ENCODE measurements at places on chromosomes 3 and 15.

DNA sequence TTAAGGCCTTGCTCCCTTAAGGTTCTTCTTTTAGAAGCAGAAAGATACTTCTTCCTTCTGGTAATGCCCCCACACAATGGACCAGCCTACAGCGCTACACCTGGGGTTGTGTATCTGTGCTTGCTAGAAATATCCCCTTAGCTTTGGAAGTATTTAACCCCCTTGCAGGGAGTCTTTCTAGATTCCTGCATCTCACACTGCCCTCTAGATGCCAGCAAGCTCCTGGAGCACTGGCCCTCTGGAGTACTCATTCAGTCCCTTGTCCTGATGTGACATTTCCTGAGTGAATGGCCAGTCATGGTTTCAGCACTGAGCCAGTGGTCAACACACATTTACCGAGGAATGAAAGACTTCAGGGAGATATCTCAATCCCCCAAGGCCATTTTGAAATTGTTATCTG is 30.4 kb upstream of the RBP2 start:
- H3K27ac ChIP-seq = no peak overlapping the region
- no peak for DNase-seq
- H3K4me1 ChIP-seq = no peaks in the 10 kb centered on the region
- no peak overlapping the region for H3K4me3 ChIP-seq
- no peaks in the 10 kb centered on the region for H3K27me3 ChIP-seq

- peaks cover 5% of the 10 kb centered on the region for H3K4me1 ChIP-seq
- no peak overlapping the region for H3K4me3 ChIP-seq
Measured at GRCh38 chr3:167066977-167067786, 312.9 kb downstream of the ZBBX start.

- DNase-seq = no peak
- H3K4me1 ChIP-seq = no peaks in the 10 kb centered on the region
- H3K27ac ChIP-seq = no peak overlapping the region
- H3K4me3 ChIP-seq = no peak overlapping the region
- no peaks in the 10 kb centered on the region for H3K36me3 ChIP-seq
Measured at GRCh38 chr3:176631165-176631564, 566.1 kb downstream of the TBL1XR1 start.

DNA sequence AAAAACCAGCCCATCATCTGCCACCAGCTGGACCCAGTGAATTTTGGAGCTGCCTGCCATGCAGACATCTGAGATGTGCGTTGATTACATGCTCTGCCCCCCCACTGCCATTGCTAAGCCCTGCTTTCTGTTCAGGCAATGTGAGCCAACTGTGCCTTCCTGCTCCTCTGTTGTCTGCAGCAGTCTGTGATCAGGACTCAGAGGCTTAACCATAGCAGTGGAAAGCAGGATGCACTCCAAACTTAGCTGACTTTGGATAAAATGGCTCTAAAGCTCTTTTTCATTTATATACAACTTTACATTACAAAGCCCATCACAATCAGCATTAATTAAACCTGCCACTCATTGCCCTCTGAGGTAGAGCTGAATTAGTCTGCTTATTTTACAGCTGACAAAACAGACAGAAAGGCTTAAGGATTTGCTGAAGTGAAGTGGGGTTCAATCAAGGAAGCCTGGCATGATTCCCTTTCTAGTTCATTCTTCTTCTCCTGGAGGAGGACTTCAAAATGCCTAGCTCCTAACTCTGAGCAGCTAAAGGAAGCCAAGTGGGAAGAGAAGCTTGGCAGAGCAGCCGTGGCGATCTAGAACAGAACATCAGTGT is 15.7 kb upstream of the RPS27L start:
- no peak overlapping the region for H3K4me3 ChIP-seq
- no peak for DNase-seq
- H3K4me1 ChIP-seq = no peaks in the 10 kb centered on the region
- H3K27me3 ChIP-seq = no peaks in the 10 kb centered on the region
- no peaks in the 10 kb centered on the region for H3K36me3 ChIP-seq

DNA sequence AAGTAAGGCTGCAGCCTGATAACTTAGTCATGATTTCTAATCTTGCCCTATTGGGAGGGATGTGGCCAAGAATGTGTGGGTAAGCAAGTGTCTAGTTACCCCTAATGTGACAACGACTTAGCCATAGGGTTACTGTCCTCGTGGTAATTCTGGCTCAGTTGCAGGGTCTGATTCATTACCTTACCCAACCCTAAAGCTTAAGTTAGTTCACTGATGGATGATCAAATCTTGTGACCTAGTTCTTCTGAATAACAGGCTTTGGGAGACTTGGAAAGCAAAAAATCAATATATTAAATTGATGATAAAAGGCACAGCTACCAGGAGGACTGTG is 1.6 kb upstream of the INTS14 start:
- no peaks in the 10 kb centered on the region for H3K27me3 ChIP-seq
- DNase-seq = no peak
- H3K36me3 ChIP-seq = no peaks in the 10 kb centered on the region
- H3K27ac ChIP-seq = no peak overlapping the region

DNA sequence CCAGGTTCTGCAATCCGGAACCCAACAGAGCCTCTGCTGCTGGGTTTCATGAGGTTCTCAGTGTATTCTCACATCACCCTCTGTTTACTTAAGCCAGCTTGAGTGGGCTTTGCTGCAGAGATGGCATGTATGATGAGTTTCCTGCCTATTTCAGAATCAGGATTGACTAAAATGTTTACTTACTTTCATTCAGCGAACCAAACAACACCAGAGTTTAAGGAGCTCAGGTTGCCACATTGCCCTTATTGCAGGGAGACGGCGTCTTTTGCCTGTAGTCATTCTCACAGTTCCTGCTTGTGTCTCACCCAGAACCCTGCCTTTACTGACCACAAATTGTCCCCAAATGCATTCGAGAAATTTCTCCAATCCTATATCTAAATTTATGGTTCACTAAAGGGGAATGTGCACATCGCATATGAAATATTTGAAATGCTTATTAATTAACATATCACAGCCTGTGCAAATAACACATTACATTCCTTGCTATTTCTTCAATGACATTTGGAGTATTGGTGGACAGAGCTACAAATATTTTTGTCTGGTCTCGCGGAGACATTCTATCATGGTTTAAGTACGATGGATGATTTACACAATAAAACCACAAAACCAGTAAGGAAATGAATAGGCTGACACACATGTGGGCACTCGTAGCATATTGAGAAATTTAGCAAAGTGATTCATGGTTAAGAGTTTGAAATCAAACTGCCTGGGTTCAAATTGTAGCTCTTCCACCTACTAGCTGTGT is 377.2 kb upstream of the CFAP20DC start:
- no peak overlapping the region for H3K4me3 ChIP-seq
- H3K4me1 ChIP-seq = no peaks in the 10 kb centered on the region
- H3K27ac ChIP-seq = no peak overlapping the region
- no peak for DNase-seq

GRCh38 chr3:87553058-87553457 is 276.7 kb upstream of the POU1F1 start:
- no peaks in the 10 kb centered on the region for H3K27me3 ChIP-seq
- no peak overlapping the region for H3K27ac ChIP-seq

- no peak for DNase-seq
- H3K4me1 ChIP-seq = peaks cover 18% of the 10 kb centered on the region
- no peaks in the 10 kb centered on the region for H3K36me3 ChIP-seq
- H3K4me3 ChIP-seq = no peak overlapping the region
Measured at GRCh38 chr3:71208211-71209095, 375.1 kb downstream of the FOXP1 start.

DNA sequence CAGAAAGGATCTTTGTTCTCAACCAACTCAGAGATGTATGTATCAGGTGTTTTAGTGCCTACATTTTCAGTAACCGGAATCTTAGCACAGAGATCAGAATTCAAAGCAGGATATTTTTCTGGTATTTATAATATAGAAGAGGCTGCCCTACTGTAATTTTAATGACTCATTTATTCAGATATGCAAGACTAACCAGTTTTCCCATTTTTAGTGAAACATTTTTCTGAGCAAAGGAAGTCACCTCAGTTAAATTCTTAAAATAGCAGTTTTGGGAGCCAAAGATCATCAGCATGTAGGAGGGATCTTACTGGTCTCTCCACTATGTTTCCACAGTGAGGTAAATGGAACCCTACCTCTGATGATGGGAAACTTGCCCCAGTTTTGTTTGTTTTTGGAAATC is 42.0 kb downstream of the SRP14 start:
- H3K36me3 ChIP-seq = no peaks in the 10 kb centered on the region
- DNase-seq = no peak
- no peak overlapping the region for H3K4me3 ChIP-seq
- peaks cover 4% of the 10 kb centered on the region for H3K4me1 ChIP-seq

DNA sequence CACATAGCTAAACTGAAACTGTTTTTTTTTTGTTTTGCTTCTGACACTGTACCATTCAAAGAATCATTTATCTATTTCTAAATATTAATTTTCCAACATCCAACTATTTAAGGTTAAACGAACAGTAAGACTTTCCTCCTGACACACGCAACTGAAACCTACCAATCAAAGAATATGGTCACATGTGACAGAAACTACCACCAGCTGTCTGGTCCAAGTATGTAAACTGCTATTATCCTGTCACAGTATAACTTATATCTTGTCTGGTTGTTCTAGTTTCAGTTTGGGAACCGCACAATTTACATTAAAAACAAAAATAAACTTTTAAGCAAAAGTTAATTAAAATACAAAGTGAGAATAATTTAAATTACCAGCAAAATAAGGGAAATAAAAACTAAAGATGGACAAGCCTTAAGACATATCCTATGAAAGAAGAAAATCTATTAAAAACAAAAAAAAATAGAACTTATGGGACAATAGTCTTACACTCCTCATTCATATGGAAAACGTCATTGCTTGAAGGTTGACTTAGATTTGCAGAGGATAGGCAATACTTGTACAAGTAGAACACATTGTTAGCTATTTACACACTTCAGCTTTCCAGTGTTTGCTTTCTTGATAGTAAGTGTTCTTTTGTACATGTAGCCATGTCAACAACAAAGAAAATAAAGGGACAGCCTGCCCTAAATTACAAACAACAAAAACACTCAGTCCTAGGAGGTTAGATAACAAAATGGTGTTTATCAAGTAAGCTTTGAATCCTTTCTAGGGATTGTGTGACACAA is 26.8 kb upstream of the CHRM5 start:
- H3K36me3 ChIP-seq = no peaks in the 10 kb centered on the region
- no peak overlapping the region for H3K4me3 ChIP-seq
- no peaks in the 10 kb centered on the region for H3K27me3 ChIP-seq
- no peak overlapping the region for H3K27ac ChIP-seq
- no peak for DNase-seq

DNA sequence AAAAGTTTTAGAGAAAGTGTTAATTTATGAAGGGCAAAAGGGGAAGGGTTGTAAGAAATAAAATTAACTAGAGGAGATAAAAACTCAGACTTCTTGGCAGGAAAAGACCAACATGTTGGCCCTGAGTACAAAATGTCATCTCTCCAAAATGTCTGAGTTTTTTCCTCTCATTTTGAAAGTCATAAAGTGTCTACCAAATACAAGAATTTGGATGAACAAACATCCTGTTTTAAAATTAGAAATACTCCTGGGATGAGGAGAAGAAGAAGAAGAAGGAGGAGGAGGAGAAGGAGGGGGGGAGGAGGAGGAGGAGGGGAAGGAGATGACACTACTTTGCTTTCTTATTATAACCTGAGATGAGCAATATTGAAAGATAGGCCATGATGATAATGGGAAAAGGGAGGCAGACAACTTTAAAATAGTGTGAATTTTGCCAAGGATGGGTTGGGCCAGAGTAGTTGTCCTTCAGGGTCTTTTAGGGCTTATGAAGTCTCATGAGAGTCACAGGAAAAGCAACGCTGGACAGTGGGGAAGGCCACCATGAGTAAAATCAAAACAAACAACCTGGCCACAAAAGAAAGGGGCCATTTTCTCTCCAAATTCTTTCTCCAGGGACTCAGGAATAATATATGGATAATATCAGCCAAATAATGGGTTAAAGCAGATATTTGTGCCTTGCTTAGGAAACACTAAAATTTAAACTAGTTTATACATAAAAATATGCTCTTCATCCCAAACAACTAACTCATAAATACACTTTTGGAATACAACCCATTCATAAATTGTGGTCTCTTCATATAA is 632.9 kb downstream of the EPHA3 start:
- no peak overlapping the region for H3K4me3 ChIP-seq
- H3K4me1 ChIP-seq = no peaks in the 10 kb centered on the region
- no peak overlapping the region for H3K27ac ChIP-seq
- no peaks in the 10 kb centered on the region for H3K27me3 ChIP-seq
- H3K36me3 ChIP-seq = no peaks in the 10 kb centered on the region

GRCh38 chr15:60960517-60960916 is 268.6 kb downstream of the RORA start:
- H3K4me1 ChIP-seq = no peaks in the 10 kb centered on the region
- H3K27me3 ChIP-seq = no peaks in the 10 kb centered on the region
- no peak for DNase-seq
- H3K27ac ChIP-seq = no peak overlapping the region
- no peak overlapping the region for H3K4me3 ChIP-seq

DNA sequence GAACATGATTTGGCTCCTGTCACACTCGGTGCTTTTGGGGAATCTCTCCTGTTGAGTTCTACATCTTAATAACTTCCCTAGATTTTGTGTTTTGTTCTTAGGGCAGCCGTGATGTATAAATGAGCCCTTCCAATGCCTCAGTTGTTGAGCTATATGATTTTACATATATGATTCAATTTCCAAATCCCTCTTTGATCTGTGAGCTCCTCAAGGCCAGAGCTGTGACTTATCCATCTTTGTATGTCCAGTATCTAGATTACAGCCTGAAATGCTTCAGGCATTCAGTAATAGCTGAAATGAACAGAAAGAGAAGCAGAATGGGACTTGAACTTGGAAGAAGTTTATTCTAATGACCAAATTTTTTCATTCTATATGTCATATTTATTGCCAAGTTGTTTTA is 26.6 kb downstream of the CGGBP1 start:
- DNase-seq = no peak
- H3K36me3 ChIP-seq = no peaks in the 10 kb centered on the region
- no peaks in the 10 kb centered on the region for H3K27me3 ChIP-seq

DNA sequence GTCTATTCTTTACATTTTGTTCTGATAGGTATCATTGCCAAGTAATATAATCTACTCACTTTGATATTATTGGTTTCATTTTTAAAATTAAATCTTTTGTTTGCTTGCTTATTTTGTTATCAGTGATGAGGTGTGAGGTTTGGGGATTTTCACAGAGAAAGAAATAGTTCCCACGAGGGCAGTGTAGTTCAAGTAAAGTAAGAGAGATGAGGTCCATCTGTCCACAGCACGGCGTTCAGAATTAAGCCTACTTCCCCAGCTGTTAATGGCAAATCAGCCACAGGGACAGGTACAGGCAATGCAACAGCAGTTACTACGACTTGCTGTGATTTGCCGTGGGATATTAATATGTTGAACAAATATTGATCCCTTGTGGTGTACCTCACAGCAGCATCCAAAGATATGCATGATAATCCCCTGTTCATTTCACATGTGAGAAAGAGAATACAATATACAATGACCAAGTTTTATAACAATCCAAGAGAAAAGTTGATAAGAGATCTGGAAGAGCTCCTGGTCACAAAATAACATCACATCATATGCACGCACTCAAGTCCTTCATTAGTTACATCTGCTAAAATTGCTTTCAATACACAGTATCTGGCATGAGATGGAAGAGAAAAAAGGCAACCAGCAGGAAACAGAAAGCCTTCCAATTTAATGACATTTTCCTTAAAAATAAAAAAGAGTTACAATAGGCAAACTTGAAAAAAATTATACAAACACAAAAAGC is 131.6 kb downstream of the TUSC7 start:
- no peaks in the 10 kb centered on the region for H3K4me1 ChIP-seq
- H3K27me3 ChIP-seq = no peaks in the 10 kb centered on the region

GRCh38 chr3:84442533-84442932 is 516.3 kb upstream of the CADM2 start:
- no peak overlapping the region for H3K27ac ChIP-seq
- H3K4me3 ChIP-seq = no peak overlapping the region
- no peaks in the 10 kb centered on the region for H3K27me3 ChIP-seq
- no peaks in the 10 kb centered on the region for H3K36me3 ChIP-seq
- no peaks in the 10 kb centered on the region for H3K4me1 ChIP-seq
